ENCODE measurements at places on chromosomes 13 and 19. TPM values are rescaled to one million over a fixed set of nuclear protein-coding genes. Genes with fewer than 3 reads are reported as not detected.

CAPN12 gene
- 0.51 TPM for total RNA-seq

- no peak for DNase-seq
Observed at GRCh38 chr19:35365303-35365702, 5.6 kb upstream of the GPR42 start.

FCER2 gene
- not detected for total RNA-seq

GRCh38 chr19:51161266-51161665 is 19.2 kb downstream of the SIGLEC7 start:
- DNase-seq: no peak

- no peak for DNase-seq
Observed at GRCh38 chr13:48797127-48797526, 143.4 kb downstream of the CYSLTR2 start.

GRCh38 chr13:19089315-19089714 is 92.3 kb downstream of the TUBA3C start:
- no peak for DNase-seq

GRCh38 chr13:95199896-95200295 is 101.4 kb downstream of the ABCC4 start:
- DNase-seq: peak; percentile 71

NLRP4 gene
- not detected for total RNA-seq

ZNF701 gene
- 8.8 TPM for total RNA-seq

DNA sequence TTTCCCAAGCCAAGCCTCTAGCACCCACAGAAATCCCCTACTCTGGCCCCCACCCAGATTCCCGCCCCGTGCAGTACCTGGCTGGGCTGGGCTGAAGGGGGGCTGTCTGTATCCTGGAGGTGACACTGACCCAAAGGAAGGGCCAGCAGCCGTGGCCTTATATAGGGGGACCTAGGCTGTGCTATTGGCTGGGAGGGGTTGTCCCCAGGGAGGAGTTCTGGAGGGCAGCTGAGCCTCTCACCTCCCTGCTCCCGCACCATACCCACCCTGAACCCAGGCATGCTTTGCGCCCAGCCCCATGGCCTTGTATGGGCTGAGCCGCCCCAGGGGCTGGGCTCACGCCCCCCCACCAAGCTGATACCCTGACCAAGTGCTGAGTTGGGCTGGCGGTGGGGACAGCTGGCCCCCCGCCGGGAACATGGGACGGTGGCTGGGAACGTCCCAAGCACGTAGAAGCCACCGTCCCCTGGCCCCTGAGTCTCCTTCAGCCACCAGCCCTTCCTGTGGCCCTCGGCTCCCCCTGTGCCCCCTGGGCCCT is at the start of gene CKM:
TSS of gene CKM (minus strand) at position 132 of the 538 bp plus-strand sequence. CDS start 3,162 bp downstream, outside the sequence.
- no peak for DNase-seq

DNA sequence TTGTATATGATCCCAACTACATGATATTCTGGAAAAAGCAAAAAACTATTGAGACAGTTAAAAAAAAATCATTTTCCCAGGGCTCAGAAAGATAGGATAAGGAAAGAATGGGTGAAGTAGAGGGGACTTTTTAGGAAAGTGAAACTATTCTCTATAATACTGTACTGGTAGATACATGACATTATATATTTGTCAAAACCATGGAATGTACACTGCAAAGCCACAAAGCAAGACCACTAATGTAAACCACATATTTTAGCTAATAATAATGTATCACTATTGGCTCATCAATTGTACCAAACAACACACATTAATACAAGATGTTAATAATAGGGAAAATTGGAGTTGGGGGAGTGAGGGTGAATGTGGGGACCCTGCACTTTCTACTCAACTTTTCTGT is 182.6 kb downstream of the EFNB2 start:
- no peak for DNase-seq

CUL4A gene
- total RNA-seq: 57.9 TPM

GRCh38 chr13:76993021-76993420 is 1.1 kb downstream of the CLN5 start:
- no peak for DNase-seq

- DNase-seq: no peak
Observed at GRCh38 chr13:99320693-99321481, 13.7 kb upstream of the GPR183 start.

DNA sequence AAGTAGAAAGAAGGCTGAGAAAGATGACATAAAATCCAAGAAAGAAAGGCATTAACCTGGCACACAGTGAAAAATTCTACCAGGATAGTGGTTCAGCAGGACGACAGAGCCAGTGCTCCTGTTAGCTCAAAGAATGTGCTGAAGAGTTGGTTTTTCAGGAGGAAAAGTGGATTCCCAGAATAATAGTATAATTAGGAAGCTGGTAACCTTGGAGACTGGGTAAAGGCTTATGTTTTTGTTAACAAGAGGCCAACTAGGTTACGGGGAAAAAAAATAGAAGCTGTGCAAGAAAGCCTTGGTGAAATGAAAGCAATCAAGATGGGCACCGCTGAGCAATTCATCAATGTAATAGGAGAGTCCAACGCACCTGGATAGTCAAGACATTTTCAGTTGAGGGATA is 54.7 kb downstream of the SLC15A1 start:
- DNase-seq: no peak

DNA sequence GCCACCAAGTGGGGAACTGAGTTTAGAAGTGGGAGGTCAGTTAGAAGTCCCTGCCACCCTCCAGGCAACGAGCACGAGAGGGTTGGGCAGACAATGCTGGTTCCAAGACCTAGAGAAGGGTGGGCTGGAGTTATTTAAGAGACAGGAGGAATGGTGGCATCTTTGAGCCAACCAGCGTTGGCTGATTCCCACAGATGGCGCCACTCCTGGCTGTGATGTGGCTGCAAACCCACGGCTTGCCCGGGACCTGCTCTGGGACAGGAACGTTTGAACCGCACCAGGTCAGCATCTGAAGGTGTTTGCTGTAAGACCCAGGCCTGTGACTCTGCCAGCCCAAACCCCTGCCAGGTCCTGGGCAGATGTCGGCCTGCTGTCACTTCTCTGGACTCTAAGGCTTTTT is 42.8 kb downstream of the BICRA start:
- no peak for DNase-seq

PLK5 gene
- not detected for total RNA-seq

DNA sequence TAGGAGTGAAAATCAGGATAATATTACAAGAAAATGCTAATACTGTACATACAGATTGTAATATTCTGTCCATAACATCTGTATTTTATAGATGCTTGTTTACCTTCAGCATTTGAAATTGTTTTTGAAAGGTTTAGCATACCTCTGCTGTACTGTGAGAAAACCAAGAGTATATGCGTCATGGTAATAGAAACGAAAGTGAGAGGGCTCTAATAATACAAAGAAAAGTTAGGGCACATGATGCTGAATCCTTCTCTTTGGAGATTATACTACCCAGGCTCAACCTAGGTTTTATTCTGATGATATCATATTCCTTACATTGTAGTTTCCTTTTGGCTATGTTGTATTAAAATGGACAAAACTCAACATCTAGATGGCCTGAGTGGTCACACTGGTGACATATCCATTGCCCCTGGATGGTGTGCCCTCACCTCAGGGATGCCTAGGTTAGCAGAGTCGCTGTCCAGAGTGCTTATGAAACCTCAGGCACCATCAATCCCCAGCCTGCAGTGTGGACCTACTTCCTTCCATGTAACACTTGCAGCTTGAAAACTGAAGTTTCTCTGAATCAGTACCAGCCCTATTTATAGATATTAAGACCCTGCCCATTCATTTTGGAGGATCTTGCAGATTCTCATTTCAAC is 253.7 kb downstream of the KCTD12 start:
- DNase-seq: no peak

GRCh38 chr19:13152356-13152973 is 2.3 kb downstream of the IER2 start:
- no peak for DNase-seq

DNA sequence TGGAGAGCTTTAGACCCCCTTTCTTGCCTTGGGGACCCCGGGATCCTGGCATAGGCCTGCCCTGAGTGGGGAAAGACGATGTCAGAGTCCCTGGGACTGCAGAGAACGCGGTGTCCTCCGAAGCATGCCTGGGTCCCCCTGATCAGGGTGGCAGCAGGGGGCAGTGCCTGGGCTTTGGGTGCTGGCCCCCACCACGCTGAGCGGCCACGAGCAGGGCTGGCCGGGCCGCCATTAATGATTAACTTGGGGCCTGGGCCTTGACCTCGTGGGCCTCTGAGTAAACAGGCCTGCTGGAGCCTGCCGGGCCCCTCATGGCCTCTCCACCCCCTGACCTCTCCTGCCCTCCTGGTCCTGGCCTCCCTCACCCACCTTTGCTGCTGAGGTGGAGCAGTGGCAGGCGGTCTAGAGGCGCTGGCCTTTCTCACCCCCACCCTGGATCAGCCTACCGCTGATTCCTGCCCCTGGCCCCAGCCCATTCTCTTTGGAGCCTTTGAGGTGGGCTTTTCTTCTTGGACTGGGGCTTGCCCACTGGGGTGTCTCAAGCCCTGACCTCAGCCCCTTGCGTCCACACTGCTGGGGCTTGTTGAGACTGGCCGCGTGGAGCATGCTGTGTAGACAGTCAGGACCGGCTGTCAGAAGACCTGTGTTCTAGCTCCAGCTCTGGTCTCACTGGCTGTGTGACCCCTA is 26.3 kb downstream of the CEBPA start:
- no peak for DNase-seq

GRCh38 chr13:78610381-78610883 is 7.1 kb upstream of the POU4F1 start:
- DNase-seq: no peak

- DNase-seq: no peak
Observed at GRCh38 chr19:16283210-16284061, 41.2 kb upstream of the KLF2 start.

URI1 gene
- total RNA-seq: 45.1 TPM

- DNase-seq: no peak
Observed at GRCh38 chr19:19482809-19483596, 32.3 kb downstream of the TSSK6 start.

ZNF665 gene
- total RNA-seq: 10.8 TPM

GRCh38 chr13:49777746-49778614 is 14.5 kb downstream of the KPNA3 start:
- no peak for DNase-seq

GRCh38 chr13:50257646-50258045 is 242.4 kb downstream of the KCNRG start:
- DNase-seq: no peak

GRCh38 chr19:5690955-5691821 is 1.1 kb downstream of the RPL36 start:
- no peak for DNase-seq

ZNF540 gene
- 0.22 TPM for total RNA-seq

FBXO17 gene
- 21.6 TPM for total RNA-seq

DNA sequence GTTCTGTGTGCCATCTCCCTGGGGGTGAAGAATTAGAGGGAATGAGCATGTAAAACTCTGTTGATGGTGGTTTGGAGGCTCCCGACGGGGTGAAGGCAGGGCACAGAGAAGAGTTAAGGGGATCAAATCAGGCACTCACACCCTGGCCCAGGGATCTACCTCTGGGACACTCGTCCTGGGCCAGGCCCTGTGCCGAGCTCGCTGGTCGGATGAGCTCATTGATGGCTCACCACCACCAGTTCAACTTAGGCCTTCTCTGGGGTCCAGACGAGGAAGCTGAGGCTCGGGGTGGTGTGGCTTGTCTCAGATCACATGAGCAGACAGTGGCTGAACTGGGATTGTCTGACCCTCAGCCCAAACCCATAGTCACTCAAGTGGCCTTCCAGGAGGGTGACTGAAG is 1.6 kb downstream of the NACC1 start:
- DNase-seq: no peak

- no peak for DNase-seq
Observed at GRCh38 chr13:36981156-36981743, 17.9 kb downstream of the ALG5 start.

DNA sequence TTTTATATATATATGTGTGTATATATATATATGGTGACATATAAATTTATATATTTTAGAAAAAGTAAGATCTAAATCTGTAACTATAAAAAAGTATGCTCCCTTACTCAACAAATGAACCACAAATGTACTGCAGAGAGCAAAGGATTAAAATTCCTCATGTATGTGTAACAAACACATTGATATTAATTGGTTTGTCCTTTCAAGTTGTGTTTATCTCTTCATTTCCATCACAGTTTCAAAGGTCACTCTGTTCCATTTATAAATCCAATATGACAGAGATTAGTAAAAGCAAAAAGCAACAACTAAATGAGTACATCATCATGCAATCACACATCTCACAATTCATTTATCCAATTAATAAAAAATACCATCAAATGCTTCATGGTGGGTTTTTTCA is 247.9 kb downstream of the DACH1 start:
- no peak for DNase-seq

GRCh38 chr13:112572366-112572765 is 15.6 kb downstream of the TUBGCP3 start:
- DNase-seq: no peak

DNA sequence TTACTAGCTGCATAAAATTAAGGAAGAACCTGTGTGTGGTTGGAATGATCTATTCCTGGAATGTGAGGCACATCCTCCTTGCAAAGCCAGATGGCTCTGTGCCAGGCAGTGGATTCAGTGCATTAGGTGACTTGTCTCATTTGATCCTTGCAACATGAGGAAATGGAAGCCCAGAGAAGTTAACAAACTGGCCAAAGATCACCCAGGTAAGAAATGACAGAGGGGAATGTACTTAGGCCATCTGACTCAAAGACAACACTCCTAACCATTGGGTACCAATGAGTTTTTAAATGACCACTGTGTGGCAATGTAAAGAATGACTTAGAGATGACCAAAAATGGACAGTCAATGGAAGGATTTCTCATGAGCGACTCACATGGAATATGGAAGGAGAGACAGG is 114.2 kb upstream of the RXFP2 start:
- no peak for DNase-seq

TUBA3C gene
- total RNA-seq: not detected

DNA sequence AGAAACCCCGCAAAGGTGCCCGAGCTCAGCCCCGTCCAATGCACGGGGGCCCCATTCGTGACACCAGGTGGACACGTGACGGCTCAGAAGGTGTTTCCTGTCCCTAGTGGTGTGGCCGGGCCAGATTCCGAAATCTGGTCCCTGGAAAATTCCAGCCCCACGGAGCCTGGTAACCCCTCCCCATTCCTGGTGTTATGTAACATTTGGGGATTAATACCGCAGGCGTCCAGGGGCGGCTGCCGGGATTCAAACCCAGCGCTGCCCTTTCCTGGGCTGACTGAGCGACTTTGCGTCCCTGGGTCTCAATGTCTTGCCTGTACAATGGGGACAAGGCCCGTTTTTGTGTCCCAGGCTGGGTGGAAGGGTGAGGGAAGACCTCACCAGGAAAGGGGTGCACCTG is 1.0 kb upstream of the PLK5 start:
- no peak for DNase-seq

ASF1B gene
- 98.7 TPM for total RNA-seq

DNA sequence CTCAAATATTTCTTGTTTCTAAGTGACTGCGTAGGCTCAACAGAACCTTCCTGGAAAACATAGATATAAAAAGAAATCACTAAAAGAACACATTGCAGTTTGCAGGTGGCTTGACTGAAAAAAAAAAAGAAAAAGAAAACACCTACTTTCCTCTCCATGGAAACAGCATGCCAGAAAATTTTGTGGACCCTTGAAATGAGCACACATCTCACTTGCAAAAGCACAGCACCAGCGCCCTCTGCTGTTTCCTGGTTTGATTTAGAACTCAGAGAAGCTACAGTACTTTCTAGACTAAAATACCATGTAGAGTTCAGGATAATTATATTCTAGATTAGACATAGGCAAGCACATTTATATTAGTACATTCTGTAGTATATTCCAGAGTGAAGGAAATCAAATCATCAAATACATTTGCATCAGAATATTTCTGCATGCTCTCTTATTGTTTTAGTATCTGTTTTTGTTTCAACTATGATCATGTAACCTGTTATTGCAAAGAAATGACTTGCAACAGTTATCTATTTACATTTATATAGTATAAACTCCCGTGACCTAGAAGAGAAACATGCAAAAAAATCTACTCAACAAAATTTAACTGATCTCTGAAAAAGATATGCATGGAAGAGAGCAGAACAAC is 22.3 kb upstream of the XPO4 start:
- DNase-seq: no peak
